ENCODE measurements at places on chromosomes 5 and 9. TPM values are rescaled to one million over a fixed set of nuclear protein-coding genes. Genes with fewer than 3 reads are reported as not detected.
A peak's percentile ranks its signal among the peaks of the same experiment; 100 is the strongest.

DNA sequence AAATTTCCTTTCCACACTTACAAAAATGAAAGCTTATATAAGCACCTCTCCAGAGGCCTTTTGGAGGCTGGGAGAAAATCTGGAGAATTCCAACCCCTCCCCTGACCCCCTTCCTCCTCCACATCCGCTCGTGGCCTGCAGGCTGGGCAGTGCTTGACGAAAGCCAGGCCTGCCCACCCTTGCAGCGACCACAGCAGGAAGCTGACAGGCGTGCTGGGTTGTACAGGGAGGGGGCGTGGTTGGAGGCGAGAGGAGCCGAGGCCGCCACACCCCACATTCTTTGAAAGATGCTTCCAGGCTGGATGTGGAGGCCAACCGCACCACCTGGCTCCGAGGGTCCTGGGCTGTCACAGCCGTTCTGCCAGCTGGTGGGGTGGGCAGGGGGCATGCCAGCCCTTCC, 47.8 kb upstream of the IER5L start:
- peaks cover 41% of the 10 kb centered on the region for H3K4me1 ChIP-seq
- H3K27ac ChIP-seq = peak overlapping the region; percentile 61
- DNase-seq = peak; percentile 88

The RGS7BP gene
- total RNA-seq = not detected

- no peak overlapping the region for H3K4me3 ChIP-seq
- no peaks in the 10 kb centered on the region for H3K36me3 ChIP-seq
- DNase-seq = no peak
- peaks cover 20% of the 10 kb centered on the region for H3K27me3 ChIP-seq
These were observed 266.4 kb upstream of the ANKRD55 start for GRCh38 chr5:56499491-56499890.

DNA sequence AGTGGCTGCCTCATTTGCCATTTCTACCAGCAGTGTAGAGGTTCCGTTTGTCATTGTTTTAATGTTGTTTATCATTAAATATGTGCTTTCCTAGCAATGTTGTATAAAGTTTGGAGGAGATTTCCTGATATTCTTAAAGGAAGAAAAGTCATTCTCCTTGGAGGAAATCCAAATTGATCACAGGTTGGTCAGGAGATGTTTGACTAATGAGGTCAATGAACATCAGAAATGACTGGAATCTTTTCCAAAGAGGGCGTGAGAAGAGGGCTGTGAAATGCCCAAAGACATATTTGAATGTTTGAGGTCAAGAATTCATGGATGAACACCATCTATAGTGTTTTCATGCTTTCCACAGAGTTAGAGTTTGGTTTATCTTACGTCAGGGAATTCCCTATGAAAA, 471.3 kb downstream of the MAT2B start:
- no peak overlapping the region for H3K27ac ChIP-seq
- H3K4me1 ChIP-seq = no peaks in the 10 kb centered on the region
- H3K4me3 ChIP-seq = no peak overlapping the region
- no peak for DNase-seq

The ANKH gene
- total RNA-seq = 31.3 TPM

The SGCD gene
- not detected for total RNA-seq

DNA sequence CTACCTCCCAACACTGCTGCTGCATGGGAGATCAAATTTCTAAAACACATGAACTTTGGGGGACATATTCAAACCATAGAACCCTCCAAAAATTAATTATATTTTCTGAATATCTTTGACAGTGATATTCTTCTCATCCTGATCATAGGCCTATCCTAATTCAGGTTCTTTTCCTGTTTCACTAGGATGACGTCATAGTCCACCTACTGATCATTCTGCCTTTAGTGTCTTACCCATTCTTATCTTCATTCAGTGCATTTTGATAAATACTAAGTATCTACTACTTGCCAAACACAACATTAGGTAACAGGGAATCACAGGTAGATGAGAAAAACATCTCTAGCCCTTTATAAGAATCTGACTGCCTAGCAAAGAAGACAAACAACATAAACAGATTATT, 179.1 kb upstream of the PRLR start:
- no peaks in the 10 kb centered on the region for H3K36me3 ChIP-seq
- peaks cover 2% of the 10 kb centered on the region for H3K27me3 ChIP-seq
- H3K4me1 ChIP-seq = no peaks in the 10 kb centered on the region
- H3K27ac ChIP-seq = no peak overlapping the region

DNA sequence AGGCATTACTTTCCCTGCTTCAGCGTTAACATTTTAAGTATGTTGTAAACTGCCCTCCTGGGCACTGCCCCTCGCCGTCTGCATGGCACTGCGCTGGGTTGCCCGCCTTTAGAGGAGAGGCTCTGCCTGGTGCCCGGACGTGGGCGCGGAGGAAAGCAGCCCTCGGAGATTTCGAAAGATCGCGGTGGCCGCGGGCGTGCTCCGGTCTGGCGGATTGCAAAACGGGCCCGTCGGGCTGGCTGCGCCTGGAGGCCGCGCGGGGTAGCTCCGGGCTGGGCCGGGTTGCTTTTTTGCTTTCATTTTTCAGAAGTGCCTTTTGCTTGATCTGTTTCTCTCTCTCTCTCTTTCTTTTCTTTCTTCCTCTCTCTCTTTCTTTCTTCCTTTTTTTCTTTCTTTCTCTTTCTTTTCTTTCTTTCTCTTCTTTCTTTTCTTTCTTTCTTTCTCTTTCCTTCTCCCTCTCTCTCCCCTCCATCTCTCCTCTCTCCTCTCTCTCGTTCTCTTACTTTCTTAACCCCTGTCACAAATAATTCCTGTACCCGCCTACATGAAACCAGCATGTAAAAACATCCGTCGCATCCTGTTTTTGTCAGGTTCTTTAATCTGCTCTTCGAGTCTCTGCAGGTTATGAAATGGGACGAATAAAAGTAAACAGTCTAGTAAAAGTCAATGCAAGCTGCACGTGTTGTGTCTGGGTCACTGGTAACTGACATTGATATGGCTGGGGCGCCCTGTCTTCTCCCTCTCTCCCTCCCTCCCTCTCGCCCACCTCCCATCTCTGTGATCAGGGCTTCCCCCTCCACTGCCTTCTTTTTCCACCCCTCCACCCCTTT, 1.7 kb downstream of the FST start:
- peak; percentile 81 for DNase-seq
- peaks cover 68% of the 10 kb centered on the region for H3K27me3 ChIP-seq
- peak overlapping the region; percentile 87 for H3K4me3 ChIP-seq
- peak overlapping the region; percentile 52 for H3K27ac ChIP-seq
- no peaks in the 10 kb centered on the region for H3K36me3 ChIP-seq
- peaks cover 30% of the 10 kb centered on the region for H3K4me1 ChIP-seq

DNA sequence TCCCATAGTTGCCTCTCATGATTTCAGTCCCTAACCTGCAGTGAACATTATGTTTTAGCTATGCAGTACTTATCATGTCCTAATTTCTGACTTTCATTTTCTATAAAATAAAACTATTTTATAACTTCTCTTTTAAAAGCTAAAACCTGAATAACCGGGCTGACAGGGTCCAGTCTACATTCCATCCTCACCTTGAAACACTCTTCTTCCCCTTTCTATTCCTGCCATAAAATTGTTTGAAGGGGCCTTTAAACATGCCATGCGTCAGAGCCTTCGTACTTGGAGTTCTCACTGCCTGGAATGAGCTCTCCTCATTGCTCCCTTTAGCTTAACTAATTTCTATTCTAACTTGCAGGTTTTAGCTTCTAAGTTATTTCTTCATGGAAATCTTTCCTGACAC, 143.0 kb upstream of the PRLR start:
- H3K4me3 ChIP-seq = no peak overlapping the region
- DNase-seq = no peak
- no peak overlapping the region for H3K27ac ChIP-seq

DNA sequence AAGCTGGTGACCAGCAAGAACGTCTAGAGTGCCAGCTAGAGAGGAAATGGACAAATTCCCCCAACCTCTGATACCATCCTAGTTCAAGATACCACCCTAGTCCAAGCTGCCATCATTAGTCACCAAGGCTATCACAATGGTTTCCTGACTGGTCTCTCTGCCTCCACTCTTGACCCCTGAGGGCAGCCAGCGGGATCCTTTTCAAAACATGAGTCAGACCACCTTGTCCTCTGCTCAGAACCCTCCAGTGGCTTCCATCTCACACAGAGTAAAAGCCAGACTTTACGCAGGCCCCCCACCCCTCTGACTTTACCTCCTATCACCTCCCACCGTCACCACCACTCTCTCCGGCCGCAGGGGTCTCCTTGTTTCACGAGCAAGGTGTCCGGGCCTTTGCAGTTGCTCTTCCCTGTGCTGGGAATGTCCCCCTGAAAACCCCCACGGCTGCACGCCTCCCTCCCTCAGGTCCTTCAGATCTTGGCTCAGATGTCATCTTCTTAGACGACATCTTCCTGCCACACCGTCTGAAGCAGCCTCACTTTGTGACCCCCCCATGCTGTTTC, 42.2 kb upstream of the FBXW11 start:
- peaks cover 65% of the 10 kb centered on the region for H3K36me3 ChIP-seq
- no peak overlapping the region for H3K4me3 ChIP-seq
- no peaks in the 10 kb centered on the region for H3K4me1 ChIP-seq
- no peak for DNase-seq

DNA sequence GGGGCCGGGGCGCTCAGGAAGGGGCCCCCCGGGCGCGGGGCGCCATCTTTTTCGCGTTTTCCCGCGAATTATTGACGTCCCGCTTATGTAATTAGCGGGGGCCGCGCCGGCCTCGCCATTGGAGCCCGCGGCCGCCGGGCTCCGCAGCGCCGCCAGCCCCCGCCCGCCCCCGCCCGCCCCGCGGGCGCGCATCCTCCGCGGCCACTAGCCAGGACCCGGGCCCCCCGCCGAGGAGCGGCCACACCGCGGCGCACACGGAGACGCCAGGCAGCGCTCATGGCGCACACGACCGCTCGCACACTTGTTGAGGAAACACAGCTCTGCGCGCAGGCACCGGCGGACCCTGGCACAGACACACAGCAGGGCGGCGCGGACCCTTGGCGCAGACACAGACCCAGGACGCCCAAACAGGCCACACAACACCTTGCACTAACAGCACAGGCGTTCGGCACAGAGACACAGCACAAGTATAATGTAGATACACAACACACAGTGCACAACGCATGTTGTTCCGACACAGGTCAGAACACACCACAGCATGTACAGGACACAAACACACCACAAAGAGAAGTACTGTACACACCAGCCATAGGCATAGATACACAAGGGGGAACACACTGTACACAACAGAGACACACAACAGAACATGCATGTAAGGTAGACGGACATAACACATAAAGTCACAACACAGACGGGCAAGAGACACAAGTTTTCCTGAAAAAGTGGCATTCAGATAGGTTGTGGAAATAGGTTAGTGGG, 467 bp upstream of the PHF19 start:
- H3K36me3 ChIP-seq = peaks cover 44% of the 10 kb centered on the region
- H3K4me1 ChIP-seq = peaks cover 72% of the 10 kb centered on the region
- DNase-seq = peak; percentile 85
- no peaks in the 10 kb centered on the region for H3K27me3 ChIP-seq

The CDO1 gene
- total RNA-seq = not detected

GRCh38 chr5:141855265-141856036, 22.8 kb downstream of the PCDH1 start:
- H3K36me3 ChIP-seq = no peaks in the 10 kb centered on the region
- H3K27ac ChIP-seq = no peak overlapping the region
- H3K4me3 ChIP-seq = no peak overlapping the region
- H3K27me3 ChIP-seq = peaks cover 14% of the 10 kb centered on the region

The SLC4A9 gene
- total RNA-seq = 0.07 TPM

The NKD2 gene
- total RNA-seq = 4.2 TPM

The NCBP1 gene
- 41.8 TPM for total RNA-seq

DNA sequence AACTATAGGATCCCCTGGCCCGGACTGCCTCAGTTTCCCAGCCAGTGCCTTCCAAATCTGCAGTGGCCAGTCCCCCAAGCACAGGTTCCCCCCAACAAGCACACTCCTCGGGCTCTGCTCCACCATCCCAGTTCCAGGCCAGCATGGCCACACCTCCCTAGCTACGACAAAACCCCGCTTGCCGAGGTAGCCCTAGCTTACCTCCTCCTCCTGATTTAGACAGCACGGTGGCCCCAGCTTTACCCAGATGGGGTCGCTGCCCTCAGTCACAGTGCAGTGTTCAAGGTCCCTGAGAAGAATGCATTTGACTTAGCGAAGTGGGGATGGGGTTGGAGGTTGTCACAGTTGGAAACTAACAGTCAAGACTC, 40.8 kb upstream of the GARNL3 start:
- H3K27me3 ChIP-seq = peaks cover 29% of the 10 kb centered on the region
- H3K4me1 ChIP-seq = peaks cover 24% of the 10 kb centered on the region

DNA sequence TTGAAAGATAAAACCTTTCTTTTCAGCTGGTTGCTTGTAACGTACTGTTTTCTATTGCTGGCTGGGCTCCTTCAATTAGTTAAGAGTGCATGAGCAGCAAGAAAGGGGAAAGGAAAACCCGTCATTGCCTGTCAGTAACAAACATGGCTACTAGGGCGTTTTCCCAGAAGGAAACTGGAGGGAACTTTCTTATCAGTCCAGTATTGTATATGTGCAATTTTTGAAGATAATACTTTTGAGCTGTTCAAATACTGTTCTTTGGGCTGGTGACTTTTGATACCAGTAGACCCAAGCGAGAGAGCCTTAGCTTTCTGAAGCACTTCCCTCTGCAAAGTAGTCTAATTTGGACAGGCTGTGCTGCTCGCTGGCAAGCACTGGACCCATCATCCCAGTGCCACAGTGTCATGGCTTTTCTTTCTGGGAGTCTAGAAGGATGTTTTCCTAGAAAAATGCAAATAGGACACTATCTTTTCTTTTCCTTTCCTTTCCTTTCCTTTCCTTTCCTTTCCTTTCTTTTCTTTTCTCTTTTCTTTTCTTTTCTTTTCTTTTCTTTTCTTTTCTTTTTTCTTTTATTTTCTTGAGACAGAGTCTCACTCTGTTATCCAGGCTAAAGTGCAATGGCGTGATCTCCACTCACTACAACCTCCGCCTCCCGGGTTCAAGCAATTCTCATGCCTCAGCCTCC, 149.9 kb upstream of the SMIM23 start:
- H3K4me3 ChIP-seq = no peak overlapping the region
- H3K27ac ChIP-seq = no peak overlapping the region
- no peaks in the 10 kb centered on the region for H3K4me1 ChIP-seq
- DNase-seq = no peak
- no peaks in the 10 kb centered on the region for H3K36me3 ChIP-seq

The NUDT12 gene
- 1.1 TPM for total RNA-seq

The LHX2 gene
- not detected for total RNA-seq

DNA sequence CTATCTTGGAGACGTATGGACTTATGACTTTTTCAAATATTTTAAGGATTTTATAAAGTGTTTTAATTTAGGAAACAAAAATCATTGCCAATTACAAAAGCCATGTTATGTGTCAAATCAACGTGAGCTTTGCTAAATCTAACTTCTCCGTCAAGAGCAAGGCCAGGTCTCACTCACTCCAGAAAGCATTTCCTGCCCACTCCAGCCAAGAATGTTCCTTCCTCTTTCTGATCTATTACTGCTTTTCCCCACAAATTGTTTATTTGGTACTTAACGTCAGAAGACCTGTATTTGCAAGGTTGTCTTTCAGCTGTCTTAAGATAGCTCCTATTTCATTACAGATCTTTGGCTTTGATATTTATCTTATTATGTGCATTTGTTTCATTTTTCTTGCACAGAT, 193.5 kb upstream of the HAPLN1 start:
- H3K4me1 ChIP-seq = no peaks in the 10 kb centered on the region
- no peaks in the 10 kb centered on the region for H3K36me3 ChIP-seq
- no peak for DNase-seq
- H3K27ac ChIP-seq = no peak overlapping the region

All from activated CD8-positive, alpha-beta memory T cell treated with anti-CD3 and anti-CD28 coated beads, Interleukin-2, amount 10 ng/mL, durations not matched to agents 7 days and 5 days (primary cell).